T-helper 2 cell treated with Interferon-gamma antibody and Interleukin-4, amounts not matched to agents 5 μg/mL and 100 μg/mL, for 36 hours (primary cell): ENCODE measurements at places on chromosomes 4 and X.

- no peak for DNase-seq
Observed at GRCh38 chrX:42996861-42997260, 218.9 kb upstream of the PPP1R2C start.

DNA sequence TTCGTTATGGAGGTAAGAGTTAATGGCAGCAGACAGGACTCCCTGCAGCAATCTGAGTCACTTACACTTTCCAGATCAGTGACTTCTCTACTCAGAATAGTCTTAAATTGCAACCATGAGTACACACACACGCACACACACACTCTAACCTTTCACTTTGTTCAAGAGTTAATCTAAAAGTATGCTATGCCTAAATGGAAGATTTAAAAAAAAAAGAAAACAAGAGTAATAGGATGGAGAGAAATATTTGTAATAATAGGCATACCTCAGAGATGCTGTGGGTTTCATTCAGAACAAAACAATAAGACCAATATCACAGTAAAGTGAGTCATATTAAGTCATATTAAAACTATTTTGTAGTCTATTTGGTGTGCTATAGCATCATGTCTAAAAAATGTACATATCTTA lies 969.1 kb upstream of the PCDH10 start:
- DNase-seq, result no peak

DNA sequence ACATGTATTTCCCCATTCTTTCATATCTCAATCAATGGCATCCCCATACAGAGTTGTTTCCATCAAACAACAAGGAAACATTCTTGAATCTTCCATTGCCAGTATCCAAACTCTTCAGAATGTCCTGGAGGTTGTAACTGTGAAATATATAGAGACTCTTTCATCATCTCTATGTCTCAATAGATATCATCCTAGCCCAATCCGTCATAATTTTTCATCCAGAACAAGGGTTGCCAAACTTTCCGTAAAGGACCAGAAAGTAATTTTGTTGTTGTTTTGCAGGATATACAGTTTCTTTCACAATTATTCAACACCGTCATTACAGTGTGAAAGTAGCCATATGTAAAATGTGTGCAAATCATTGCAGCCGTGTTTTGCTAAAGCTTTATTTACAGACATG lies 15.2 kb upstream of the CXCL6 start:
- DNase-seq, result no peak

- no peak for DNase-seq
Observed at GRCh38 chr4:171956678-171957077, 143.5 kb downstream of the GALNTL6 start.

- DNase-seq, result no peak
Observed at GRCh38 chr4:123896446-123897071, 500.0 kb downstream of the SPRY1 start.

DNA sequence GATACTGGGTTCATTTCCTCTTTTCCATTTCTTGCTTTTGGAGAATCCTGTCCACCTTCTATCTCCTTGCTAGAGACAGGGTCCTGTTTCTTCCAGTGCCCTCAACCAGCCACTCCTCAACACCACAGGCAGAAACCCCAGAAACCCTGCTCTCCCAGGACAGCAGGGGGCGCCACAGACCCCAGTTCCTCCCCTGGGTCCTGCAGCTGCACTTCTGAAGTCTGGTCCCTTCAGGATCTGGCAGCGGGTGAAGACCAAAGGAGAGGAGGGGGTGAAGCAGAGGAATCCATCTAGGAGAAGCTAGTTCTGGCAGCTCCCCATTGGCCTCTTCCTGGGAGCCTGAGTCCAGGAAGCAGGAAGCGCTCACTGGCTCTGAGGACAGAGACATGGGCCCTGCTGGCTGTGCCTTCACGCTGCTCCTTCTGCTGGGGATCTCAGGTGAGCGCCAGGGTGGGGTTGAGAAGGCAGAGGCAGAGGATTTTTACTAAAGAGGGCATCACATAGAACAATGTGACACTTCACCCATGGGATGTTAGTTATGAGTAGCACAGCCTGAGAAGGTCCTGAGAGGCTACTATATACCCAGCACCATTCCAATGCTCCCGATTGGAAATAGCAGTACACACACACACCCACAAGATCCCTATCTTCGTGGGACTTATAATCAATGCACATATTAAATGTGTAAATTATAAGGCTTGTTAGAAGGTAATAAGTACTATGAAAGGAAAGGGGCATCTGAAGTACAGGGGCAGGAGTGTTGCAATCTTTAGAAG lies at the start of gene PRSS48:
Gene PRSS48, plus strand, starts transcription at position 375 of the 776 bp plus-strand sequence. Its CDS starts 12 bp downstream, at position 387.
- DNase-seq, result peak; percentile 6
